ENCODE measurements at places on chromosomes 11 and 22.

GRCh38 chr11:6900327-6900999 lies 8.2 kb upstream of the OR2D2 start:
- no peak for DNase-seq

GRCh38 chr11:6251120-6251733 lies 8.4 kb upstream of the CCKBR start:
- peak; percentile 49 for DNase-seq

- DNase-seq, result no peak
These were observed 14.9 kb downstream of the SERPIND1 start for GRCh38 chr22:20788627-20789344.

GRCh38 chr22:25754527-25755202 lies 12.7 kb downstream of the MYO18B start:
- no peak for DNase-seq

DNA sequence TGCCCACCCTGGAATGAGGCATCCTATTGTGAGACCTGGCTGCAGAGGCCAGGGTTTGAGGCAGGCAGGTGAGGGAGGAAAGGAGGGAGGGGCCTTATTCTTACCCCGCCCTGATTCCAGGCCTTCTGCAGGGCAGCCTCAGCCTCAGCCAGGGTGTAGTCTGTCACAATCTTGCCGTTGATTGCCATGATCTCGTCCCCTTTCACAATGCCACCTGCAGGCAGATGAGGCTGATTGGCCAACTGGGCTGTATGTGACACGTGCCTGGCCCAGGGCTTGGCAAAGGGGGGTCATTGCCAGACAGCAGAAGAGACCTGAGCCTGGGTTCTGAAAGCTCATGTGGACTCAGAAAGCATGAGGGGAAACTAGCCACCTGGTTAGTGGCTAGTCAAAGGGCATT lies 21.4 kb upstream of the ABCC8 start:
- no peak for DNase-seq

- DNase-seq, result peak; percentile 65
These were observed 2.2 kb upstream of the TUT1 start for GRCh38 chr11:62593434-62594044.

GRCh38 chr11:132471466-132471865 lies 1060.8 kb downstream of the OPCML start:
- no peak for DNase-seq
